DMS79 treated with DMSO at 0.1 percent for 48 hours (cell line): ENCODE measurements at places on chromosomes 2 and 18.

GRCh38 chr2:221572821-221573429 is 821 bp upstream of the EPHA4 start:
- no peak for DNase-seq

- peak; percentile 36 for DNase-seq
Observed at GRCh38 chr2:2646433-2647051, 315.5 kb upstream of the MYT1L start.

- DNase-seq: no peak
Observed at GRCh38 chr18:28143725-28144124, 33.2 kb downstream of the CDH2 start.

- no peak for DNase-seq
Observed at GRCh38 chr2:121502781-121503180, 27.9 kb upstream of the RNU4ATAC start.

DNA sequence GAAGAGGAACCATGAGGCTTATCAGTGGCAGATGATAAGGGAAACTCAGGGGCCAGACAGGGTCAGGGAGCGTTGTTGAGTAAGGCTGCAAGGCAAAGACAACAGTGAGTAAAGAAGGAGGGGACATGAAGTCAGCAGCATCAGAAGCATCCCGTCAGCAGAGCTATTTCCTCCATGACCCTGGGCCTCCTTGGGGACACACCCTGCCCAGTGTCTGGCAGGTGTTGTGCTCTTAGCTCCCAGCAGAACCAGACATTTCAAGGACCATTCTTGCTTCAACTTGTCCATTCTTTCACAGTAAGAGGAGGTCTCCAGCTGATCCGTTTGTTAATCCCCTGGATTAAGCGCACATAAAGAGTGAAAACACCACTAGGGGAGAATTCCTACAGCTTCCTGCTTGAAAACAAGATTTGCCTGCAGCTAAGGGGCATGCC is 88.7 kb upstream of the MEIS1 start:
- no peak for DNase-seq

GRCh38 chr18:54205959-54206358 is 18.5 kb downstream of the MBD2 start:
- DNase-seq: no peak
